ENCODE measurements at places on chromosomes 12 and 14. TPM values are rescaled to one million over a fixed set of nuclear protein-coding genes. Genes with fewer than 3 reads are reported as not detected.

The ZFHX2 gene
- total RNA-seq = 0.49 TPM

The TMTC1 gene
- total RNA-seq = 49.9 TPM

The KLHL33 gene
- total RNA-seq = 0.04 TPM

GRCh38 chr12:4809449-4810218 lies 89.4 kb downstream of the GALNT8 start:
- DNase-seq = no peak

DNA sequence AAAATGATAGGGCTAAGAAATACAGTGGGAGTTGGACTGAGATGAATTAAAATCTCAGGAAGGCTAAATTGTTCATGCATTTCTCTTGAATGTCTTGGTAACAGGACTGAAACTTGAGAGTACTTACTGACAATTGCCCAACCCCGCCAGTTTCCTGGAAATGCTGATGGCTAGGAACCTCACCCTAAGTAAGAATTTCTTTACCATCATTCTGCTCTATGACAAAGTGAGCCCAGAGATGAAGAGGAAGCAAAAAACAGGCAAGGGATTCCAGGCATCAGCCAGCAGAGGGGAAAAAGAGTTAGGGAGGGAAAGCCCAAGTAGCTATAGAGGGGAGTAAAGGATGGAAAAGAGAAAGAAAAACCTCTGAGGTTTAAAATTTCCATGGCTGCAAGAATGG lies 397.7 kb downstream of the MDGA2 start:
- DNase-seq = no peak

GRCh38 chr12:85759091-85759490 lies 77.1 kb downstream of the RASSF9 start:
- DNase-seq = no peak

- no peak for DNase-seq
These were observed 5.0 kb downstream of the SETD3 start for GRCh38 chr14:99475660-99476059.

GRCh38 chr12:52871291-52872039 lies 22.7 kb upstream of the KRT78 start:
- DNase-seq = no peak

All from pulmonary artery endothelial cell (primary cell).